ENCODE measurements at places on chromosomes 12 and 14. TPM values are rescaled to one million over a fixed set of nuclear protein-coding genes. Genes with fewer than 3 reads are reported as not detected.

Gene ATF7IP
- total RNA-seq = 11.1 TPM

Gene OR4K5
- total RNA-seq = not detected

Gene AICDA
- 0.08 TPM for total RNA-seq

Gene A2ML1
- total RNA-seq = not detected

Gene CPNE6
- total RNA-seq = not detected
